Osteoblast (primary cell): ENCODE measurements at places on chromosomes 16 and 17. TPM values are rescaled to one million over a fixed set of nuclear protein-coding genes. Genes with fewer than 3 reads are reported as not detected.
A peak's percentile ranks its signal among the peaks of the same experiment; 100 is the strongest.

DNA sequence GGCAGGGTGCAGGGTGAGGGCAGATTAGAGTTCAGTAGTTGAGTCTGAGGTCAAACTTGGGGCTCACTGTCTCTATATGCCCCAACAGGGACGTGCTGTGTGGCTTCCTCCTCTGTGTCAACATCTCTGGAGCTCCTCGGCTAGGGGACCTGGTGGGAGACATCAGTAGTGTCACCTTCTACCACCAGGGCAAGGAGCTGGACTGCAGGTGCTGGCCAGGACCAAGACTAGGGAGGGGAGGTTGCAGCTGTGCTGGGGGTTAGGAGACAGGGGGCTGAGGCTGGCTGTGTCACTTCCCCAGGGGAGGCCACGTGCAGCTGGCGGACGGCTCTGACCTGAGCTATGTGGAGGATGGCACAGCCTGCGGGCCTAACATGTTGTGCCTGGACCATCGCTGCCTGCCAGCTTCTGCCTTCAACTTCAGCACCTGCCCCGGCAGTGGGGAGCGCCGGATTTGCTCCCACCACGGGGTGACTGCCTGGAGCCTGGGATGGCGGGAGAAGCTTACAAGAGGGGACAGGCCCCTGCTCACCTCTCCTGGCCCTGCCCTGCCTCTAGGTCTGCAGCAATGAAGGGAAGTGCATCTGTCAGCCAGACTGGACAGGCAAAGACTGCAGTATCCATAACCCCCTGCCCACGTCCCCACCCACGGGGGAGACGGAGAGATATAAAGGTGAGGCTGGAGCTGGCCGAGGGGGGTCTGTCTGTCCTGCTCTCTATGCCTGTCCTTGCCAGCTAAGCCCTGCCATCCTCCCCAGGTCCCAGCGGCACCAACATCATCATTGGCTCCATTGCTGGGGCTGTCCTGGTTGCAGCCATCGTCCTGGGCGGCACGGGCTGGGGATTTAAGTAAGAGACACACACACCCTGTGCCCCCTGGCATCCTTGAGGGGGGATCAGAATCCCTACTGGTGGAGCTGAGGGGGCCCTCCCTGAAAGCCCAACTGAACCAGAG is 18.9 kb downstream of the ADAM11 start:
- peak; percentile 65 for DNase-seq

DNA sequence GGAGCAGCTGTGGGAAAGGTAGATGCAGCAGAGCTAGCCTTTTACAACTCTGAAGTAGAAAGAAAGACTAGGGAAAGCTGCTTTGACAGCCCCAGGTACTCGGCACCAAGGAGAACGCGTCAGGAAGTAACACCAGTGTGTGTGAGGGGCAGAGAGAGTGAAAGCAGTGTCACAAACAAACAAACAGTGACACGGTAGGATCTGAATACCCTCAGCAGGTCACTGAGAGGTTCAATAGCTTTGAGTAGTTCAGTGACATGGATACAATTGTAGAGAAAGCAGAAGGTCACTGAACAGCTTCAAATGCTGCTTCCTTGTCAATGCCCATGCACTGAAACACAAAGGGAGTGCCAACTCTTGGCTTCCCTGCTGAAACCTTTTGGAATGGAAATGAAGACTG is 150.3 kb upstream of the C17orf78 start:
- DNase-seq: no peak

GRCh38 chr17:39944393-39944711 is 16.8 kb downstream of the LRRC3C start:
- peak; percentile 11 for DNase-seq

GRCh38 chr17:82247182-82247823 is 18.5 kb downstream of the SLC16A3 start:
- no peak for DNase-seq

- no peak for DNase-seq
Observed at GRCh38 chr16:73418051-73418450, 370.1 kb upstream of the ZFHX3 start.

DNA sequence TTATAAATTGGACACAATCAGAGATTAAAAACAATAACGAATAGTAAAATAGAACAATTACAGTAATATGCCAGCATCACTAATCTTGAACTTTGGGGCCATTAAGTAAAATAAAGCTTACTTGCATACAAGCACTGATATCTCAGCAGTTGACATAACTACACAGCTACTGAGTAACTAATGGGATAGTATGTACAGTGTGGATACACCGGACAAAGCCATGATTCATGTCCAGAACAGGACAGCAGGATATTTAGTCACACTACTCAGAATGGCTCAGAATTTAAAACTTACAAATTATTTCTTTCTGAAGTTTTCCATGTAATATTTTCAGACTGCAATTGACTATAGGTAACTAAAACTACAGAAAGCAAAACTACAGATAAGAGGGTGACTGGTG is 427.5 kb downstream of the CDH13 start:
- no peak for DNase-seq

DNA sequence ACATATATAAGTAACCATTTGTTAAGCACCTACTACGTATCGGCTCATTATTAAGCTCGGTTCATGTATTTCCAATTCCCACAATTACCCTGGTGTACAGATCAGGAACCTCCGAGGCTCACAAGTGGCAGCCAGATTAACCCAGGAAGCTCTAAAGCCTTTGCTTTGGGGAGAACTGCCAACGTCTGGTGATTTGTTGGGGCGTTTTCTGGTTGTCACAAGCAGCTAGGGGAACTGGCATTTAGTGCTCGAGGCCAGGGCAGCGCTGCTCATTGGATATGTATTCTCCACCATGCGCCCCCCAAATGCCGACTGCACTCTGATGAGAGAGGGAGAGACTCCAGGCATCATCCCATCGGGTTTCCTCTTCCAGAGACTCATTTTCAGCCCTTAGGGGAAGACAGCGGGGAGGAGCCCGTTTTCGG is 541 bp downstream of the ZNF18 start:
- peak; percentile 80 for DNase-seq

- DNase-seq: peak; percentile 38
Observed at GRCh38 chr16:28986492-28986891, 1.6 kb downstream of the LAT start.

GRCh38 chr17:59846394-59847165 is 46.2 kb downstream of the TUBD1 start:
- peak; percentile 71 for DNase-seq

GRCh38 chr16:47734987-47735594 is 274.0 kb downstream of the PHKB start:
- DNase-seq: no peak

- no peak for DNase-seq
Observed at GRCh38 chr16:8847145-8847544, 21.7 kb downstream of the CARHSP1 start.

DNA sequence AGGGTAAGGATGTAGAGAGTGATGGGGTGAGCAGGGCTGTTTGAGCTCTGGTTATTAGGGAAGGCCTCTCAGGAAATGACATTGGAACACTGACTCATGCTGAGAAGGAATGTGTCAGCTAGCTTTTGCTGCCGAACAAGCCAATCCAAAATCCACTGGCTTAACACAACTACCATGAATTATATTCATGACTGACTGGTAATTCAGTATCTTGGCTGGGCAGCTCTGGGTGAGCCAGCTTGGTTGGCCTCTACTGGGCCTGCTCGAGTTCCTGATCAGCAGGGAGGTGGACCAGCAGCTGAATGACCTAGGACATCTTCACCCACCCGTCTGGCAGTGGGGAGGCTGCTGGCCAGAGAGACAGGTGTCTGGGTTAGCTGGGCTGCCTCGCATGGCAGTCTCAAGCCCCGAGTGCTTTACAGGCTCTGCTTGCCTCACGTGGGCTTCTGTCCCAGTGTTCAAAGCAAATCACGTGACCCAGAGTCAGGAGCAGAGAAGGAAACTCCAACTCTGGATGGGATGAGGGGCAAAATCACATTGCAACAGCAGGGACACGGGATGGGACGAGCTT is 209.4 kb downstream of the KATNIP start:
- peak; percentile 81 for DNase-seq

- DNase-seq: no peak
Observed at GRCh38 chr17:10251212-10251948, 53.0 kb upstream of the GAS7 start.

GRCh38 chr17:28527859-28528258 is 21.7 kb downstream of the FOXN1 start:
- peak; percentile 58 for DNase-seq

- DNase-seq: no peak
Observed at GRCh38 chr17:77815127-77815905, 143.2 kb upstream of the TNRC6C start.

DNA sequence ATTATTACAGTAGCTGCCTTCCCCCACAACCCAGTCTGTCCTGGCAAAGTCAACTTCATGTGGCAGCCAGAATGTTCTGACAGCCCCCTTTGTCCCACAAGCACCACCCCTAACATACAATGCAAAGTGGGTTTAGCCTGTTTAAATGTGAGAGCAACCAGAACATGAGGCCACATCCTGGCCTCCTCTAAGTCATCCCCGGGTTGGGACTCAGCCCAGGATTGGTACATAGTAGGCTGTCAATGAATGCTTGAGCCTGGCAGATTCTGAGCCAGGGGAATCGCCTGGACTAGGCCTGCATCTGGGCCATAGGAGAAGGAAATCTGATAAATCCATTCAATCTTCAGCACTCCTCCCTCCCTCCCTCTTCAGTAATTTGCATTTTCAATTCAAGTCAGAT is 4.3 kb upstream of the ITGA3 start:
- peak; percentile 68 for DNase-seq

DNA sequence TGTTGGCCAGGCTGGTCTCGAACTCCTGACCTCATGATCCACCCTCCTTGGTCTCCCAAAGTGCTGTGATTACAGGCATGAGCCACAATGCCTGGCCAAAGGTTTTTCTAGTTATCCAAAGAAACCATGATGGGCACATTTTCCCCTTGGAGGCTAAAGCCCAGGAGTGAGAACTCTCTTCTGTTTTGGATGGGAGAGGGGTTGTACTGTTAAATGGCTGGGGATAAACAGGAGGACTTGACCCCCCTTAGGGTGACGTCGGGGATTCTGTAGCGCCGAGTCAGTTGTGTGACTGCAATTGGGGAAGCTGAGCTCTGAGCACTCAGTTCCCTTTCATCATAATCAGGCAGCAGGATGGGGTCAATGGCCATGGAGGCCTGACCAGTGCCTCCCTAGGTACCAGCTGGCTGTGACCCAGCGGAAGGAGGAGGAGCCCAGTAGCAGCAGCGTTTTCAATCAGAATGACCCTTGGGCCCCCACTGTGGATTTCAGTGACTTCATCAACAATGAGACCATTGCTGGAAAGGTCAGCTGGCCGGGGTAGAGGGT is 4.1 kb downstream of the AOC3 start:
- DNase-seq: no peak

- no peak for DNase-seq
Observed at GRCh38 chr16:14356064-14356463, 274.0 kb downstream of the PARN start.

- no peak for DNase-seq
Observed at GRCh38 chr16:85380905-85381737, 232.0 kb upstream of the GSE1 start.

DNA sequence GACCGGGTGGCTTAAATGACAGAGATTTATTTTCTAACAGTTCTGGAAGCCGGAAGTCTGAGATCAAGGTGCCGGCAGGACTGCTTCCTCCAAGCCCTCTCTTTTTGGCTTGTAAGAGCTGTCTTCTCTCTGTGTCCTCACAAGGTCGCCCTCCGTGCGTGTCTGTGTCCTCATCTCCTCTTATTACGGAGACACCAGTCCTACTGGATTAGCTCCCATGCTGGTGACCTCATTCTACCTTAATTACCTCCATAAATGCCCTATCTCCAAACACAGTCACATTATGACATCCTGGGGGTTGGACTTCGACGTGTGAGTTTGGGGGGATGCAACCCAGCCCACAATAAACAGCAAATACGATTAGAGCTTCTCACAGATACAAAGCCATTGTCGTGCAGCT is 161.5 kb downstream of the FOXL1 start:
- no peak for DNase-seq

DNA sequence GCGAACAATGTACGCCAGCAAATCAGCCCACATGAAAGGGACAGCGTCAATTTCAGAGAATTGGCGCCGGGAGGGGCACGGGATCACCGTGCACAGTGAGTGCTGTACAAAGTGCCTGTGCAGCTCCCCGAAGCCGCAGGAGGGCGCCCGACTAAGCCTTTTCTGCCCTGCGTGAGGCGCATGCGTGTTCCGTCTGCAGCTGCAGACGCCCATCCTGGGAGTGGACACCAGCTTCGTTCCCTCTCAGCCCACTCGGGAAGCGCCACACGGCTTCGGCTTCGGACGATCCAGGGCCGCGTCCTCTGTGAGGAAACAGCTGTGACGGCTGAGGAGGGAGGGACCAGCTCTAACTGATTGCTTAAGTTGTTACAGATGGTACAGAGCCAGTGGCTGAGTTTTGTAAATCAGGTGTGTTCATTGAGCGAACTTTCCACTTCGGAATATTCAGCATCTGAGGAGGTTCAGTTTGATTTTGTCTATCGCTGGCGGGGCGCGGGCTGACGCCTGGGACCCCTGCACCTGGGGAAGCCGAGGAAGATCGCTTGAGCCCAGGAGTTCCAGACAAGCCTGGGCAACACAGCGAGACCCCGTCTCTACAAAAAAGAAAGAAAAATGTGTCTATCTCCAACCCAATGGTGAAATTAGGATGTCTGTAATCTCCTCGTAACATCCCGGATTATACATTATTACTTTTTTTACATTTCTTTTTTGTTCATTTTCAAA is 15.4 kb upstream of the ZNF287 start:
- DNase-seq: peak; percentile 98

DNA sequence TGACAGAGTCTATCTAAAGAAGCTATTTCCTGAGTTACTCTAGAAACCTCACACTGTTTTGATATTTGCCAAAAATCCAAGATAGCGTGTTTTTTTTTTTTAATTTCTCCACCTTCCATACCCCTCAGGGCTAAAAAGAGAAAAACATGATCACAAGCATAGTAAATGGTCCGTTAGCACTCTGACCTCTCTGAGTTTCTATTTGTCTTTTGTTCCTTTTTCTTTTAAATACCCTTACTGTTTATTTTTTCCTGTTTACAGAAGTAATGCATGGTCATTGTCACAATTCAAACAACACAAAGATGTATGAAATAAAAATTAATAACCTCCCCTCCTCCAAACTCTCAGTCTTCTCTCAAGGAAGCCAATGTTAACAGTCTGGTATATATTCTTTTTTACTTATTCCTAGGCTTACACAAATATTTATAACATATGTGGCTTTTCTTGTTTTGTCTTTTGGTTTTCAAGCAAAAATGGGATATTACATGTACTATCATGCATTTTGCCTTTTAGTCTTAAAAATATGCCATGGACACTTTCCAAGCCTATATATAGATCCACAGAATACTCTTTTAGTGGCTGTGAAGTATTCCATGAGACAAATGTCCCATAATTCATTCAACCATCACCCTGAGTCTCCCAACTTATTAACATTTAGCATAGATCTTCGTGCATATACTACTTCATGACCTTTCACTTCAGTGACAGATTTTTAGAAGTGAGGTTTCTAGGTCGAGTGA is 3.1 kb downstream of the SKAP1 start:
- DNase-seq: no peak

TSPAN10 gene
- total RNA-seq: 2.9 and 11.5 TPM in 2 replicates

SLC6A2 gene
- total RNA-seq: not detected in 2 replicates

KRTAP4-1 gene
- total RNA-seq: not detected in 2 replicates

MT1G gene
- not detected in 2 replicates for total RNA-seq

RAD51C gene
- total RNA-seq: 17.4 and 17.7 TPM in 2 replicates

TMEM114 gene
- not detected in 2 replicates for total RNA-seq

CDH3 gene
- 0.36 and 0.59 TPM in 2 replicates for total RNA-seq

APOBR gene
- total RNA-seq: under 0.01 TPM in 1 of 2 replicates, not detected in the other
